ENCODE measurements at places on chromosomes 3 and 15. TPM values are rescaled to one million over a fixed set of nuclear protein-coding genes. Genes with fewer than 3 reads are reported as not detected.

The CAND2 gene
- total RNA-seq = 0.63 TPM

The EOMES gene
- total RNA-seq = not detected

The GOLGA8T gene
- total RNA-seq = 0.17 TPM

The GUCA1C gene
- total RNA-seq = not detected

The GP9 gene
- not detected for total RNA-seq

The CIAO2A gene
- total RNA-seq = 18.7 TPM

The LYZL4 gene
- not detected for total RNA-seq

The HTR3E gene
- total RNA-seq = not detected

The ABCC5 gene
- 12.3 TPM for total RNA-seq

The ALS2CL gene
- 92.8 TPM for total RNA-seq

GRCh38 chr3:193590088-193590856, 2.7 kb upstream of the OPA1 start:
- no peak for DNase-seq

DNA sequence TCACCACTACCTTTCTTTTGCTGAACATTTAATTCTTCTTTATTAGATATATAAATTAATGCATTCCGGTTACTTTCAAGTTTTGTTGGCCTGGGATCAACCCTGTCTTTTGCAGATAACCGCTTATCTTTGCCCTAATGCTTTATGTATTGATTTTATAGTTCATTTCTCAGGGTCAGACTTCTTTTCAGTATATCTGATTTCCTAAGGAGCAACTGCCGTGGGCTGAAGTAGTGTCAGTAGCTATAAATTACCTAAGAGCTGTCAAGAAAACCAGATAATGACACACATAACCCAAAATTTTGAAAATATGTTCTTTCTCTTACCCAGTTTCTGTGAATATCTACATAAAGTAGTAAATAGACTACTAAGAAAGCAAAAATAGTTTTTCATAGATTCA, 38.0 kb downstream of the COL6A5 start:
- DNase-seq = no peak

- no peak for DNase-seq
Observed at GRCh38 chr15:25693321-25694238, 169.5 kb downstream of the ATP10A start.

DNA sequence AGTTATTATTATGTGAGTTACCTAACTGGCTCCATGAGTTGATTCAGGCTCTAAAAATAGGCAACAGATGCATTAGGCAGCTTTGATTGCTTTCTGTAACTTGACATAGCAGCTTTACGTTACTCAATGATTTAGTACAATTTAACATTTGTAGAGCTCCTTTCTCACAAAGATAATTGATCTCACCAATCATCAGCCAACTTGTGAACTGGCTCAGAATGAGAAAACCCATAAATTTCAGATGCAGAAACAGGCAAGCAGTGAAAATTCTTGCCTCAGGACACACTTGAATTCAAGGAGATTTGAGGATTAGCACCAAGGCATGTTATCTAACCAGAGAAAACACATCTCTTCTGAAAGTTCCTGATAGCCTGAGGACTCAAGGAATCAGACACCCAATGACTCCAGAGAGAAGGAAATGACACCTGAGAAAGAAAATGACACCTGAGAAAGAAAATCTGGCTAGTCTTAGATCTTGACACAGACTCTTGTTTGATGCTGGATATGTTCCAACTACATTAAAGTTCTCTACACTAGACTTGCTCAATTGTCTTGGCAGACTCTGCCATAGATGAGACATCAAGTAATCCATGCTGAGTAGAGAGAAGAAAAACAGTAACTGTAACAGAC, 315.1 kb upstream of the CBLB start:
- DNase-seq = no peak

DNA sequence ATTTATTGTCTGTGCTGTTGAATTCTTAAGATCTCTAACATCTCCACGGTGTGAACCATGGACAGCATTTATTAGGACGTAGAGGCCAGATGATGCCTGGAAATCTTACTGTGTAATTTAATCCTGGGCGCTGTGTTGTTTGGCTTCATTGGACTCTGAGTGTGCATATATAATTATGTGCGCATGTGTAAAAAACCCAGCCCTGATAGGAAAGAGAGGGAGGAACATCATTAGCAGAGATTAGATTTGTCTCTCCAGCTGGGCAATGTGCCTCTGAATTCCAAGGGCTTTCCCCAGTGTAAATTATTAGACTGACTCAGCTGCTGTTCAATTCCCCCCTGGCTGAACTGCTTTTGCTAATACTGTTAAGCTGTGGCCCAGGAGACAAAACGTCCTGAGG, 39.6 kb downstream of the MAP3K13 start:
- DNase-seq = no peak

- no peak for DNase-seq
Observed at GRCh38 chr3:171776411-171776810, 33.9 kb downstream of the PLD1 start.

DNA sequence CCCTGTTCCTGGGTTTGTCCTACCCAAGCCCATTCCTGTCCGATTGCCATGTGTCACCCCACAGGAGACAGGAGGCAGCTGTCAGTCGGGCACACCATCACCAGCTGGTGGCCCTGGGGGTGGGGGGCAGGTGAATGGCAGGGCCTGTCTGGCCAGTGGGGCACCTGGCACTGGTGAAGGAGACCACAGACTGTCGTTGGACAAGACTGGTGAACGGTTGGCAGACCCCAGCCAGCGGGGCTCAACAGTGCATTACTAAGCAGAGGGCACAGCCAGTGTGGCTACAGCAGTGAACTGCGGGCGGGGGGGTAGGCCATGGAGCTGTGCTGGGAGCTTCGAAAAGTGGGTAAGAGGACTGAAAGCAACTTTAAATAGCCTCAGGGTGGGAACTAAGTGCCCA, 2.1 kb downstream of the SEMA7A start:
- DNase-seq = no peak

- peak; percentile 8 for DNase-seq
Observed at GRCh38 chr15:99955532-99955931, 222.3 kb upstream of the LYSMD4 start.

DNA sequence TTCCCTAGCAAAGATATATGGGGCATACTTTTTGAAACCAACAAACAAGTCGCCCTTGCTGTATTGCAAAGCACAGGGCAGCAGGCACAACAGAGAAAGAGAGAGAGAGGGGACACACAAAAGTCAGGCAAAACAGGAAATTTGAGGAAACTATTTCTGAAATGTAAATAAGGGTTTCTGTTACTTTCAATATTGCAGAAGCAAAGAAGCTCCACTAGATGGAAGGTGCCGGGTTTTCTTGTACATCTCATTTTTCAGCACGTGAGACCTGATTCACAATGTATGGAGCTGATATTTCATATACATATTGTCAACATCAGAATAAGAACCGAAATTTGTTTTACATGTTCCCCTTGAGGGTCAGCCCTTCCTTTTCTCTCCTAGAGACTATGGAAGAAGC, 127.4 kb downstream of the FOXP1 start:
- no peak for DNase-seq

DNA sequence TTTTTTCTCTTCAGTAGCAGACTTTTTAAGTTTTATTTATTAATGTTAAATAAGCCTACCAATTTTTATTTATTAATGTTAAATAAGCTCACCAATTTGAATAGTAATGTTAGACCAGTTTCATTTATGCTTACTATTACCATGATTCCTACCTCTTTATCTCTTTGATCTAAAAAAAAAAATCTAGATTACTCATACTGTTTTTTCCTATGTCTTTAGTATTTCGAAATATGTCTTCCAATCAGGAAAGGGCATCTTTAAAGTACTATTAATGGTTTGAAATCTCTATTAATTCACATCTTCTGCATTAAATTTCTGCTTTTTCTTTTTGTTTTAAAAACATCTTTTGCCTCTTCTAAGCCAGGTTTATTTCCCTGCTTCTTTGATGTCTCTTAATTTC, 27.5 kb upstream of the MAPKBP1 start:
- no peak for DNase-seq

DNA sequence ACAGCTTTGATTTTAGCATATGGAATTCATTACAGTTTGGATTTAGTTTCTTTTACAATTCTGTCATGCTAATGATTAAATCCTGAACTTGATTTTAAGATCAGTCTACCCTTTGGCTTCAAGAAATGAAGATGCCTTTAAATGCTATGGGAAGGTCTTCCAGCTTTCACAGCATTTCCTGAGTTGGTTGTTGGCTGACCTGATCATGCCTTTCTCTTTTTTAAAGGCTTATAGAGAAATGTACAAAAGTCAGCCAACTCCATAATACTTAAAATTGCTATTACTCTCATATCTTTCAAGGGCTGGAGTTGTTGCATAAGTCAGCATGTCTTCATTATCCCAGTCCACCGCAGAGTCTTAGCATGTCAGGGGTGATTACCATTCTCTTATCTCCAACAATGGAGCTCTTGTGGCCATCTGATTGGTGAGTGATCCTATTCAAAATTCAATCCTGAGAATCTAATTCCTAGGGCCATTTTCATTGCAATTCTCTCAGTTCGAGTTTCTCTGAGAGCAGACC, 123.8 kb downstream of the GMNC start:
- DNase-seq = no peak

DNA sequence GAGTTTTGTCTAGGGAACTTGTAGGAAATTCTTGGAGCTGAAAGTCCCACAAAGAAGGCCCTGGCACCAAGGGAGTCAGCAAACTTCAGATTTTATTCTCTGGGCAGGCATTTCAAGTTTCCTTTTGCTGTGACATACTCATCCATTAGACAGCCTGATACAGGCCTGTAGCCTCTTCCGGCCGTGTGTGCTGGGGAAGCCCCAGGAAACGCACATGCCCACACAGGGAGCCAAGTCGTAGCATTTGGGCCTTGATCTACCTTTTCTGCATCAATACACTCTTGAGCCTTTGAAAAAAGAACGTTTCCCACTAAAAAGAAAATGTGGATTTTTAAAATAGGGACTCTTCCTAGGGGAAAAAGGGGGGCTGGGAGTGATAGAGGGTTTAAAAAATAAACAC, 15.0 kb downstream of the TIGIT start:
- DNase-seq = no peak

GRCh38 chr15:60442763-60443162, 36.2 kb downstream of the ICE2 start:
- DNase-seq = no peak

- no peak for DNase-seq
Observed at GRCh38 chr15:62539236-62539635, 374.2 kb upstream of the C2CD4B start.

- DNase-seq = no peak
Observed at GRCh38 chr3:47057212-47057671, 77.8 kb downstream of the NBEAL2 start.

GRCh38 chr15:95761501-95762165, 568.9 kb upstream of the NR2F2 start:
- no peak for DNase-seq

DNA sequence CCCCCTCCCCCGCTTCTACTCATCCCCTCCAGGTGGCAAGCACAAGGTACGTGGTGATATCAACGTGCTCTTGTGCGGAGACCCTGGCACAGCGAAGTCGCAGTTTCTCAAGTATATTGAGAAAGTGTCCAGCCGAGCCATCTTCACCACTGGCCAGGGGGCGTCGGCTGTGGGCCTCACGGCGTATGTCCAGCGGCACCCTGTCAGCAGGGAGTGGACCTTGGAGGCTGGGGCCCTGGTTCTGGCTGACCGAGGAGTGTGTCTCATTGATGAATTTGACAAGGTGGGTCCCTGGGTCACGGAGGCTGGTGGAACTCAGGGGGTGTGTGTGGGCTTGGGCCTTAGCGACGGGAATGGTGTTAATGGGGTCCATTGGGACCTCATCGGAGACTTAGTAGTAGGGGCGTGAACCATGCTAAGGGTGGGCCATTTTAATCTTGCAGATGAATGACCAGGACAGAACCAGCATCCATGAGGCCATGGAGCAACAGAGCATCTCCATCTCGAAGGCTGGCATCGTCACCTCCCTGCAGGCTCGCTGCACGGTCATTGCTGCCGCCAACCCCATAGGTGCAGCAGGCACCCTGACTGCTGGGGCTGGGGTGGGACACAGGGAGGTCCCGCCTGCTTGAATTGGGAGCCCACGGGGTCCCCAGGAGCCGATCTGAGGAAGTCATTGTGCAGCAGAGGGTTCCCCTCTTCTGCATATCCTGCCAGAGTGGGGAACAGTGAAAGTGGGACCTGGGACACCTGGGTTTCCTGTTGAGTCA, 12.0 kb upstream of the PODXL2 start:
- DNase-seq = no peak

GRCh38 chr3:149989307-149989706, 18.6 kb upstream of the PFN2 start:
- DNase-seq = no peak

GRCh38 chr15:60993008-60993407, 236.1 kb downstream of the RORA start:
- DNase-seq = no peak

GRCh38 chr3:105767776-105768175, 101.0 kb downstream of the CBLB start:
- no peak for DNase-seq

DNA sequence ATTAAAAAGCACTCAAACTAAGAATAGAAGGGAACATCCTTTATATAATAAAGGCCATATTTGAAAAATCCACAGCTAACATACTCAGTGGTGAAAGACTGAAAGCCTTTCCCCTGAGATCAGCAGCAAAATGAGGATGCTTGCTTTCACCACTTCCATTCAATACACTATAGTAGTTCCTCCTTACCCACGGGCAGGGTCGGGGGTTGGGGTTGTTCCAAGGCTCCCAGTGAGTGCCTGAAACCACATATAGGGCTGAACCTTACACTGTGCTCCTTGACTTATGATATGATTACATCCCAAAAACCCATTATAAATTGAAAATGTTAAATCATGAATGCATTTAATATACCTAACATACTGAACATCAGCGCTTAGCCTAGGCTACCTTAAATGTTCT, 37.7 kb downstream of the ALDH1L1 start:
- peak; percentile 70 for DNase-seq

DNA sequence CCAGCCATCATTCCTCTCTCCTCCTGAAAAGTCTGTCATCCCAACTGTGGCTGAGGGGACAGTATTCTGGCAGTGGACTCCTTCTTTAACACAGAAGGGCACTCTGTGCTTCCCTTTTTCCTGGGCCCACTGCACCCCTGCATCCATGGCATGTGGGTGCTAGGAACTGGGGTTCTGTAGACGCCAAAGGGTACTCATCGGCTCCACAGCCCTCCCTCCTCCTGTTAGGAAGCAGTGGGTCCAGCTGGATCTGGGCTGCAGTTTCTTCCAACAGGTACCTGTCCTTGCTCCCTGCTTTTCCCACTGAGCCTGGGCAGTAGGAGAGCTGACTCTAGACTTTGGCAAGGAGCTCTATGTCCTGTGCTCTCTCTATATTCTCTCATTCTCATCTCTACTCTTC, 6.4 kb upstream of the MANF start:
- no peak for DNase-seq

- no peak for DNase-seq
Observed at GRCh38 chr3:61352306-61352705, 101.1 kb upstream of the FHIT start.

- DNase-seq = no peak
Observed at GRCh38 chr3:10703875-10704274, 112.2 kb upstream of the SLC6A11 start.

DNA sequence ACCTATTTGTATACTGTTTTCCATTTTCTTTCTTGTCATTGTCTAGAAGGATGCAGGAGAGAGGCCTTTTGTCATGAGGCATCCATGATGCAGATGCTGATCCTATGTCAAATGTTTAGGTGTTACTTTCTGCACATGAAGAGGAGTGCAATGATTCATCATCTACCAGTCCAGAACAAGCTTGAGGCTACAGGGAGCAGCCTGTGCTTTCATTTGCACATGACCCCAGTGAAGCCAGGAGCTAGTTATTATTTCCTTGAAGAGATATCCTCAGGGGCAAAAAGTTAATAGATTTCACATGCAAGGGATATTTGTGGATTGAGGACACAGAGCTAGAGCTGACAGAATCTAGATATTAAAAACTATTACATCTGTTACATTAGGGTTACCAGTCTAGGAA, 204.4 kb upstream of the TGFBR2 start:
- DNase-seq = peak; percentile 25

GRCh38 chr15:62320259-62320658, 155.2 kb upstream of the C2CD4B start:
- DNase-seq = no peak
